Stimulated activated CD8-positive, alpha-beta memory T cell treated with anti-CD3 and anti-CD28 coated beads, Interleukin-4, amount 100 ng/mL, for 1 hour (primary cell): ENCODE measurements at places on chromosomes 2 and 18.
A peak's percentile ranks its signal among the peaks of the same experiment; 100 is the strongest.

GRCh38 chr2:44562737-44563136 is 201.0 kb downstream of the CAMKMT start:
- no peak for DNase-seq

DNA sequence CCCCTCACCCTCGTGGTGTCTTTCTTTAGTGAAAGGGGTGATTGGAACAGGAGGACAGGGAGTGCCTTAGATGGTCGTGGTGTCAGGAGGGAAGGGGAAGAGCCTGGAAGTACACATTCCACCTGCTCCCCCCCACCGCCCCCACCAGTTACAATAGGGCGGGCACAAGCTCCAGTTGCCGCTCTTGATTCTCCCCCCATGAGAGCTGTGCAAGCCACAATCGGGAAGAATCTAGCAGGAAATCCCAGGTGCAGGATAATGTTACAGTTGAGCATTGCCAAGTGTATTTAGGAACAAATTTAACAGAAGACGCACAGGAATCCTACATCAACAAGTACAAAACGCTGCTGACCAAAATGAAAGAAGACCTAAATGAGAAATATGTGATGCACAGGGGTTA is 73.6 kb downstream of the ASAP2 start:
- no peak for DNase-seq

DNA sequence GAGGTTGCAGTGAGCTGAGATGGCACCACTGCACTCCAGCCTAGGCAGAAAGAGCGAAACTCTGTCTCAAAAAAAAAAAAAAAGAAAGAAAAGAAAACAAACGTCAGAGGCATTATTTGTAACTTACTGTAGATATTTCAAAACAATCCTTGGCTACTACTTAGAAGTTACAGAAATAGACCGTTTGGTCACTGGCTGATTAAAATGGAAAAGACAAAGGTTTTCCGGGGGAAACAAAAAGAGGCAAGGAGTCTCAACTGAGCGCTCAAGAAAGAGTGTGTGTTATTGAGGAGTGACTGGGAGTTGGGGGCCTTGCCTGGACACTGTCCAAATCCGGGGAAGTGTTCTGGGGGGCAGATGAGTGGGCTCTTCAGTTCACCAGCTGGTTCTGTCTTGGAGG is 47.6 kb downstream of the TEX44 start:
- no peak for DNase-seq

- no peak for DNase-seq
These were observed 2.7 kb upstream of the VWA3B start for GRCh38 chr2:98084151-98084868.

- no peak for DNase-seq
These were observed 10.3 kb upstream of the ATOH8 start for GRCh38 chr2:85743304-85743978.

DNA sequence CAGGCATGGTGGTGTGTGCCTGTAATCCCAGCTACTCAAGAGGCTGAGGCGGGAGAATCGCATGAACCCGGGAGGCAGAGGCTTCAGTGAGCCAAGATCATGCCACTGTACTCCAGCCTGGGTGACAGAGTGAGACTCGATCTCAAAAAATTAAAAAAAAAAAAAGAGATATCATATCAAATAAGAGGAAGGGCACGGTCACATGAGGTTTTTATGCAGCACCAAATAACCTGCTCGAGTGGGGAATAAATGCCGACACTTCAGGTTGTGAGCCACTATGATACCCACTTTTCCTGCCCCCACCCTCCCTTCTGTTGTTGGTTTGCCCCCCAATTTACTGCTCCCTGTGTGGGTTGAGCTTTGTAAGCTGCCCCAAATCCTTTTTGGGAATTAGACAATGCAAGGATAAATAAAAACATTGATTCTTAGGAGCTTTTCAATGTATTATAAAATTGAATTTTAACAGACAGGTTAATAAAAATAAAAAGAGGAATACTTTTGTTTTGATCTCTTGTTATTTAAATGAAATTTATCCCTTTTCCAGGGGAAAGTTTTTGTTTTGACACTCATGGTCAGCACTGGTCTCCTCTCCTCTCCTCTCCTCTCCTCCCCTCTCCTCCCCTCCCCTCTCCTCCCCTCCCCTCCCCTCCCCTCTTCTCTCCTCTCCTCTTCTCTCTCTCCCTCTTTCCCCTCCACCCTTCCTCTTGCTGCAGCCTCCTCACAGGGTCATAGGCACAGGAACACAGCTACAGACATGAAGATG is 29.2 kb downstream of the CD8B start:
- DNase-seq: no peak

DNA sequence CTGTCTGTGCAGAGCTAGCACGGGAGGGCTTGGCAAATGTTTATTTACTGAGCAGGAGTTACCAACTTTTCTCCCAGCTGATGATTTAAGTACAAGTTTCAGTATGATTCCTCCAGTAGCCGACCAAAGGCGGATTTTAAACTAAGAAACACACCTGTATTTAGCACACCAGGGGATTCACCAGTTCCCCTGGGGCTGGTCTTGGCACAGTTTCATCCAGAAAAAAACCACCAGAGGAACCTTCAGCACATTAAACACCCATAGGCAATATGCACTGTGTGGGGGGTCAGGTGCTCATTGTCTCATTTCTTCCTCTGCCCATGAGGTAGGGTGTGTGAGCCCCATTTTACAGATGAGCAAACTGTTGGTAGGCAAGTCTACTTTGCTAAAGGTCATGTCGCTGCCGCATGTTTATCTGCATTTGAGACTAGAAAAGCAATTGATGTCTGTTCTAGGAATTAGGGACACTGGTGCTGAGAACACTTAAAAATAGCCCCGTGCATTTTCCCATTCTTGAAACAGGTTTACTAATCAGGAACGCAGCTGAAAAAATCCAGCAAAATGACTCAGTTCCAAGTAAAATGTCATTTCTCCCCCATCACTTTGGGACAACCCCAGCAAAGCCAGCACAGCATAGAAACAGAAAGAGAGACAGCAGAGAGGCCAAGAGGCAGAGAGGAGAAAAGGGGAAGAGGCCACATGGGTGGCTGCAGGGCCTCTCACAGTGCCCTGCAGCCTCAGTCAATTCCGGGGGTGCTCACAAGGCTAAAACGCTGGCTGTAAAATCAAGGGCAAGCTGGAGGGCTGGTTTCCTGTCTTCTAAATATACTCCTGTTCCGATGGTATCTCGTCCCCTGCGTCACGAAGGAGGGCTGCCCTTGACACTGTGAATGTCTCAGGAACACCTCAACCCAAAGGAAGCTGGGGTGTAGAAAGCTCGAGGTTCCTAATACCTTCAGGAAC is 166.8 kb upstream of the ID2 start:
- DNase-seq: no peak

GRCh38 chr2:49832555-49832954 is 678.2 kb upstream of the FSHR start:
- no peak for DNase-seq

GRCh38 chr2:238793801-238794449 is 54.0 kb upstream of the TWIST2 start:
- no peak for DNase-seq

DNA sequence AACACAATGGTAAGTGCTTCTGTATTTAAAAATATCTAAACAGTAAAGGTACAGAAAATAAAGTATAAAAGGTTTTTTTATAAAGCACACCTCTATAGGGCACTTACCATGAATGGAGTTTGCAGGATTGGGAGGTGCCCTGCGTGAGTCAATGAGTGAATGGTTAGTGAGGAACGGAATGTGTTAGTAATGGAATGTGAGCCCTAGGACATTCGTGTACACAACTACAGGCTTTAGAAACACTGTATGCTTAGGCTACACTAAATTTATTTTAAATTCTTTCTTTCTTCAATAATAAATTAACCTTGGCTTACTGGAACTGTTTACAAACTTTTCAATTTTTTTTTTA is 337.9 kb upstream of the SLC39A10 start:
- DNase-seq: no peak

DNA sequence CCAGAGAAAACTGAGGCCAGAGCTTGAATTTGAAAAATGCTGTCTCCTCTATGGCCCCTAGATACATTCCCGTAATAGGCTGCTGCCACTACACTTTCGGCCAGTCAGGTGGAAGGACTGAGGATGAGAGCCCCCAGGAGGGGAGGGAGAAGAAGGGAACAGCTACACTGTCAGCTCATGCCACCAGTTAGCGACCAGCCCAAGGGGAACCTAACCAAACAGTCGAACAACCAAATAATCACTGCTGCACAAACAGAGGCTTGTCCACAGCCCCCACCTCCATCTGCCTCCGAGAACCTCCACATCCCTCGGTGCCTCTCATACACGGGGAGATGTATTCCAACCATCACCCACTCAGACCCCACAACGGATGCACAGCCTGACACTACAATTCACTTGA is 7.3 kb downstream of the ZNF516 start:
- DNase-seq: no peak

GRCh38 chr2:65420712-65421431 is 11.5 kb downstream of the SPRED2 start:
- DNase-seq: no peak

GRCh38 chr2:39392672-39393071 is 44.4 kb downstream of the MAP4K3 start:
- DNase-seq: no peak

GRCh38 chr18:3758531-3758930 is 308.6 kb downstream of the TGIF1 start:
- DNase-seq: no peak

DNA sequence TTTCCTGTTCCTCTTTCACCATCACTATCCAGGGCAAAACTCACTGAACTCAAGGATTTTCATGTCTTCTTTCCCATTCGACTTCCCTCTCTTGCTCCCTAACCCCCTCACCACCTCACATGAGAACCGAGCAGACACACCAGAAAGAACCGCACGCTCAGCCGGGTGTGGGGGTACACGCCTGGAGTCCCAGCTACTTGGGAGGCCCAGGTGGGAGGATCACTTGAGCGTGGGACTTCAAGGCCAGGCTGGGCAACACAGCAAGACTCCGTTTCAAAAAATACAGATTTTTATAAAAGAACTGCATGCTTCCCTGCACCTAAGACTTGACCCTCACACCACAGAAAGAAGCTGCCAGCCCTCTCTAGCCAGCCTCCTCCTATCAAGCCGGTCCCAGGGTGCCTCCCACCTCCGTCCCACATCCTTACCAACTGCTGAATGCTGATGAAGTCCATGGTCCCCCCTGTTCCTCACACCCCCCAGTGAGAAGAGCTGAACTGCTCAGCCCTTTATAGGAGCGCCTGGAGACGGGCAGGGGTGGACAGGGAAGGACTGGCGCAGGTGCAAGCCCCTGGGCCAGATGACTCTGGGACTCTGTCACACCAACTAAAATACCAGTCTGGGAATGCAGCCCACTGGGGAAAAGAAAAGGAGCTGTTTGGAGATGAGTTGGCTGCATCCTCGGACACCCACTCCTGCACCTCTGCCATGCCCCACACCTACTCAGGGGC is at the start of gene ANKRD23:
Gene ANKRD23 (minus strand): TSS at position 484 of the 731 bp plus-strand sequence. CDS start 29 bp downstream, at position 455.
- DNase-seq: no peak

DNA sequence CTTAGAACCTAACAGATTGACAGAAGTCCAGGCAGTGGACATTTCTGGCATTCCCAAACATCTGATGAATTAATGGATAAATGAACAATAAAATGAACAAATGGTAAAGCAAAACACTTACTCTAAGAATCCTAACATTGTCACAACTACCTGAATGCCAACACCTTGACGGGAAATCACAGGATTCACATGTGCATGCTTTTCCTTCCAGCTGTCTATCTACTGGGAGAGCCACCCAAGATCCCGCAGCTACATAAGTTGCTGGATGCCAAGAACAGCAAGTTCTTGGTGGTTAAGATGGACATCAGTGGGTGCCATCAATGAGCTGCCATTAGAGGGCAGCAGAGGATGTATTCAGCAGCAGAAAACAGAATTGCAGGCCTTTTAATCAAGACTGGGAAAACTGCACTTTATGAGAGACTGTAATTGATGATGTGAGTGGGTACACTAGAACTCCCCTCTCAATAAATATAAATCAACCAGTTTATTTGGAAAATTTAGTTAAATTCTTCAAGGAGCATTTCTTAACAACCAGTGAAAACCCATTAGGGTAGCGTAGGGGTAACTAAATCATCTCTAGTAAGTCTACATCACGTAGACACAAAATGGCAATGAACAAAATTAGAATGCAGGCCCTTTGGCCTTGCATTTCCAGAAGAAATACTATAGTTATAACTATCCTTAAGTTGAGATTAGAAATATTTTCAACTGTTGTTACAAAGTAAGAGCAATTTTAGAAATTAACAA is 45.6 kb downstream of the SESTD1 start:
- DNase-seq: peak; percentile 15

DNA sequence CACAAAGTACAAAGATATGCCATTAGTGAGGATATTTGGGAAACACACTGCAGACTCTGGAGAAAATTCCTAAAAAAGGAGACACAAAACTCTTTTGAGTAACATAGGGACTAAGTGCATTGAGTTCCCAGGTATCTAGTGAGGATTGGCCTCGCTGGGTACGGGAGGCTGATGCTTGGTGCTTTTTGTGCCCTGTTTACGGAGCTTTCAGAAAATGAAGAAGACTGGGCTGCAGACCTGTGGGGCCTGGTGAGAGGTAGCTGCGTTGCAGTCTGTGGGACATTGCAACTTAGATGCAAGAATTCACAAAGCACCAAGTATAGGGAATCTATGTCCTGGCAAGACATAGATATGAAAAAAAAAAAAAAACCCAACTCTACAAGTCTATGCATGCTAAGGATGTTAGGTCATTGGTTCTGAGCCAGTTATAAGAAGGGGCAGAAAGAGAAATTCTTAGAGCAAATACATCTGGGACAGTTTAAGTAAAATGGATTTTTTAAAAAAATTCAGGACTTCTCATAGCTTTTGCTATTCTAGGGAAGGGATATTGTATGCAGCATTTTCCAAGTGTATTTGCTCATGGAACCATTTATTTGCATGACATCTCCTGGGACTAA is 156.0 kb downstream of the SLC4A3 start:
- no peak for DNase-seq
